HepG2 (cell line): ENCODE measurements at places on chromosomes 2 and 18. TPM values are rescaled to one million over a fixed set of nuclear protein-coding genes. Genes with fewer than 3 reads are reported as not detected.

The ABCG8 gene
- total RNA-seq = 6.8 and 8.8 TPM in 2 replicates

The LINC00305 gene
- total RNA-seq = not detected in 2 replicates

The FBXO15 gene
- 0.09 TPM in 1 of 2 replicates, not detected in the other for total RNA-seq

The GKN2 gene
- total RNA-seq = not detected in 2 replicates

The NFATC1 gene
- not detected in 2 replicates for total RNA-seq

The FABP1 gene
- total RNA-seq = 644 and 930 TPM in 2 replicates

The GREB1L gene
- total RNA-seq = 0.63 and 0.66 TPM in 2 replicates

The SERPINB3 gene
- not detected in 2 replicates for total RNA-seq

The ANTXR1 gene
- total RNA-seq = 9.2 and 12.7 TPM in 2 replicates

The SERPINB4 gene
- not detected in 2 replicates for total RNA-seq

The TLX2 gene
- 0.20 TPM in 1 of 2 replicates, not detected in the other for total RNA-seq

The CLEC4F gene
- 0.13 TPM in 2 replicates for total RNA-seq

The CASP10 gene
- 22.2 and 31.1 TPM in 2 replicates for total RNA-seq

The SERPINB12 gene
- total RNA-seq = not detected in 2 replicates
